Common myeloid progenitor, CD34-positive (primary cell): ENCODE measurements at places on chromosomes 3 and 15.

DNA sequence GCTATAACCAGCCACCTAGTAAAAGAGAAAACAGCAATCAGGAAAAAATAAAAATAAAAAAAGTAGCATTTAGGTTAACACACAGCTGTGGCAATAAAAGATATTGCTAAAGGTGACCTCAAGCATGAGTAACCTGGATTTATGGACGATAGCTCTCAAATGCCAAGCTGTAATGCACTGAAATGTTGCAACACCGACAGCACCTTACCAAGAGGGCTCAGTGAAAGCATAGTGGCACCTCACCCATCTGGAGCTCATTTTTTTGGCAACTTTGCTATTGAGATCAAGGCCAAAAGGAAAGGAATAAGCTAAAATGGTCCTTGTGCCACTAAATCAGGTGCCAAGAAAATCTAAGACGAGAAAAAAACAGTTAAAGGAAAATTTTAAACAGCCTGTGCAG, 2.5 kb downstream of the HACD2 start:
- no peak for DNase-seq

DNA sequence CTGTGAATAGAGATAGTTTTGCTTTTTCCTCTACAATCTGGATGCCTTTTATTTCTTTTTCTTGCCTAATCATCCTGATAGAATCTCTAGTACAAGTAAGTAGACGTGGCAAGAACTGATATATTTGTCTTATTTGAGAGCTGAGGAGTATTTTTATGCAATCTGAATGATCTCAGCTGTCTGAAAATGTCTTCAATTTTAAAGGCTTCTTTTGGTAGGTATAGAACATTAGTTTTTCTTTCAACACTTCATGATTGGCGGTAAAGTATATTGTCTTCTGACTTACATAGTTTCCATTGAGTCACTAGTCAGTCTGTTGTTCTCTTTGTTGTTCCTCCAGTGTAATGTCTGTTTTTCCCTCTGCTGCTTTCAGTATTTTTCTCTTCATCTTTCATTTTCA, 31.3 kb downstream of the MGA start:
- DNase-seq: peak; percentile 44

GRCh38 chr3:4846543-4846942, 132.7 kb upstream of the BHLHE40 start:
- DNase-seq: no peak

DNA sequence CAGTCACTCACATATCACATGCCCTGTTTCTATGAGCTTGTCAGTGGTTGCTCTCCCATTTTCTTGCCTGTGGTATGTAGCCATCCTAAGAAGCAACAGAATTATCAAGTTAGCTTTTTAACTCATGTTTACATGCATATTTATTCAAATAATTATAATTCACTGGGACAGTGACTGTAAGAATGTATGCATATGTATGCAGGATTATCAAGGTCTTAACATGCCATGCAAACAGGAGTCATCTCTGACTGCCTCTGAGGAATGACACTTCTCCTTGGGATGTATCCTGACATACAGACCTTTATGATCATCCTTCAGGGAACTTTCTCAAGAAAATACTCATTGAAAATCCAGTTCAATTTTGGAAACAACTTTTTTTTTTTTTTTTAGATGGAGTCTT, 240.9 kb downstream of the CPNE4 start:
- DNase-seq: no peak

- peak; percentile 38 for DNase-seq
These were observed 3.6 kb upstream of the SMAD6 start for GRCh38 chr15:66698318-66698961.
